ENCODE measurements at places on chromosomes 4 and X. TPM values are rescaled to one million over a fixed set of nuclear protein-coding genes. Genes with fewer than 3 reads are reported as not detected.

DNA sequence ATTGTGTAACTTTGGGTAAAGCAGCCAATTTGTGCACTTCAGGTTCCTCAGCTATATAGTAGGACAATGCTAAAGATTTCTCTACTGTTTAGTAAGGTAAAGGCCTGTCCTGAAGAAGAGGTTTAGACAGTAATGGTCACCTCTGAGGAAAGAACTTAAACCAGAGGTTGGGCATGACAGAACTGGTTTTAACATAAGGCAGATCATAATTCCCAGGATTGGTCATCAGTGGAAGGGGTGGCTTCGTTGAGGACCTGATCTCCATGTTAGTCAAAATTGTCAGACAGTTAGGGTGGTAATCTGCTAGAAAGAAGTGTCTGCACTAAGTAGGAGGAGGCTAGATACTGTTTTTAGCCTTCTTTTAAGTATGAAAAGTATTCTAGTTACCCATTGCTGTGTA is 4.1 kb downstream of the RP2 start:
- no peak for DNase-seq

- DNase-seq = no peak
These were observed 1607.4 kb downstream of the C4orf33 start for GRCh38 chr4:130703211-130703935.

- DNase-seq = no peak
These were observed at the start of gene RIPPLY1 for GRCh38 chrX:106903291-106903824. Gene RIPPLY1, minus strand, starts transcription at chrX:106903341. Its CDS starts 54 bp downstream, at chrX:106903287.

- DNase-seq = no peak
These were observed 18.5 kb upstream of the RBPJ start for GRCh38 chr4:26302031-26302899.

DNA sequence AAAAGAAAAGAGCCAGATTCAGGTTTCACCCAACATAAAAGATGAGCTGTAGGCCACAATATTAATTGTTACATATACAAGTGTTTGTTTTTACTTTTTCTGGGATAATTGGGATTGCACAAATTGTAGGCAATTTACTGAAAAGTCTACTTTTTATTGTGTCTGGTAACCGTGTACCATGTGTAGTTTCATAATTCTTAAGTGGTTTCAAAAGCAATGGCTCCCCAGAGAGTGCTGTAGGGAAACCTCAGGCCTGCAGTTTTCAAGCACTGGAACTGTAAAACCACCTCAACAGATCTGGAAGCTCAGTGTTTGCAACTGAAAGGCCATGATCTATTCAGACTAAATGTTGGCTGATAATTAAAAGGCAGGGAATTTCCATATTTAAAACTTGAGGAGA is 53.9 kb upstream of the MMAA start:
- no peak for DNase-seq

GRCh38 chrX:114201622-114202021 is 382.3 kb upstream of the HTR2C start:
- no peak for DNase-seq

SPCS3 gene
- total RNA-seq = 74.1 TPM

Data from thoracic aorta (tissue), 2 donors.